ENCODE measurements at places on chromosomes 11 and 22.

DNA sequence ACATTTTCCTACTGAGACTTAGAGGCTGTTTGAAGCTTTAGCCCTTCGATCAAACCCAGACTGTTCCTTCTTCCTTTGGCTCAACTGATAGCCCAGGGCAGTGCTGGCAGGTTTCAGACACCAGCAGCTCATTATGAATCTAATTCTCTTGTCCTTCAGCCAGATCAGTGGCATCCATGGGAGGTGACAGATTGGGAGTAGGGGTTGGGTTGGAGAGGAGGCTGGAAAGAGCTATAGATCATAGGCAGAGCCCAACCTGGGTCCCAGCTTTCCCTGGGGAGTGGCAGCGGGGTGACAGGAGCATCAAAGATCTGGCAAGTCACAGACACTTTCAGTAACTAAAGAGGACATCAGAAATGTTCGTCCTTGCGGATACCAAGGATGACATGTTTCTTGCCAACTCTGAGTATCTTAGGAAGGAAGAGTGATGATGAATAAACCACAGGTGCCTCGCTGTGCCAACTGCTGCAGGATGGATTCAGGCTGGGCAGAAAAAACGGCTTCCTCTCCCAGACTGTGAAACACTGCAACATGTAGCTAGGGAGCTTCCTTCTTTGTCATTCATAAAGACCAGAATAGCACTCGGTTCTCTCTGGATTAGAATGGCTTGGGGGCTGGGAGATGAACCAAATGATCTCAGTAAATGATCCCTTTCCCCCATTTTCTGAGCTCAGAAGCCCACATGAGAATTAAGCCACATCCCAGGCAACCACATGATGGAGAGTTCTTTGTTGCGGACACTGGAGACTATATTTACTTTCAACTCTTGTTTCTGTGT, 19.1 kb downstream of the ABCC8 start:
- no peak for DNase-seq

DNA sequence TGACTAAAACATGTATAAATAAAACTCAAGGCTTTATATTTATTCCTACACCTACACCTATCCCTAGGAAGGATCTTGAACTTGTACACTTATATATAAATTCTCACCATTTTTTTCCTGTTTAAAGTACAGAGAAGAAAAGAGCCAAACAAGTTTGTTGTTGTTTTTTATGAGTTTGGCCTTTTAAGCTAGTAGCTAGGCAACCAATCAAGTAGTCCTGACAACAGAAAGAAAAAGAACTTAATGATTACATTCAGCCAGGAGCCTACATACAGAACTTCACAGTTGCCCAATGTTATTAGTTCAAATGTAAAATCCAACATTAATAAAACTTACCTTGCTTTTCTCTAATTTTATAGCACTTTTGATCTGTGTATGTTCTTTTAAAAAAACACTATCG, 316.2 kb downstream of the SOX6 start:
- no peak for DNase-seq

DNA sequence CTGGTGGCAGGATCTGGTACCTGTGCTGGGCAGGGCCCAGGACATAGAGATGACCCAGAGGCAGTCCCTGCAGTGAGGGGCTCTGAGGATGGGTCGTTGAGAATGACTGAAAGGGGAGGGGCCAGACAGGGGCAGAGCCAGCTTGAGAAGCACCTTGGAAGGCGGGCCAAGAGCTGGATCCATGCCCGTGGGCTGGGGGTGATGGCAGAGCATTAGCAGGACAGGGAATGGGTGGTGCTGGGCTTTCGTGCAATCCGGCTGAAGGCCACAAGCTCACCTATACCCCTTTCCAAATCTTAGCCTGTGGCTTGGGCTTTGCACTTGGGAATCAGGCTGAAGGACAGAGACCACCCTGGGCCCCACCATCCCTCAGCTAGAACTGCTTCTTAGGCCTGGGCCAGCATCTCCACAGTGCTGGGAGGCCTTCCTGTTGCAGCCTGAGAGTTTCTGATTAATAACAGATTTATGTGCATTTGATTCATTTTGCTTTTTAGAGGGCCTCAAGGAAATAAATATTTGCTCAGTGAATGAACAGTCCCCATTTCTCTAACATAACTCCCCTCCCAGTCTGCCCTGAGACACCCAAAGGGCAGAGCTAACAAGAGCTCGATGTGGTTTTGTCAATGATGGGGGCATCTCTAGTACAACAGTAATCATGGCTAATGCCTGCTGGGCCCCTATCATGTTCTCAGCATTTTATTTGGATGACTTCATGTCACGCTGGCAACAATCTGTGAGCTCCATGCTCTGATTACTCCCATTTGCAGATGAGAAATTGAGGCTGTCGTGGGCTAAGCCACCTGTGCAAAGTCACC, 39.3 kb downstream of the RIBC2 start:
- DNase-seq, result peak; percentile 94

DNA sequence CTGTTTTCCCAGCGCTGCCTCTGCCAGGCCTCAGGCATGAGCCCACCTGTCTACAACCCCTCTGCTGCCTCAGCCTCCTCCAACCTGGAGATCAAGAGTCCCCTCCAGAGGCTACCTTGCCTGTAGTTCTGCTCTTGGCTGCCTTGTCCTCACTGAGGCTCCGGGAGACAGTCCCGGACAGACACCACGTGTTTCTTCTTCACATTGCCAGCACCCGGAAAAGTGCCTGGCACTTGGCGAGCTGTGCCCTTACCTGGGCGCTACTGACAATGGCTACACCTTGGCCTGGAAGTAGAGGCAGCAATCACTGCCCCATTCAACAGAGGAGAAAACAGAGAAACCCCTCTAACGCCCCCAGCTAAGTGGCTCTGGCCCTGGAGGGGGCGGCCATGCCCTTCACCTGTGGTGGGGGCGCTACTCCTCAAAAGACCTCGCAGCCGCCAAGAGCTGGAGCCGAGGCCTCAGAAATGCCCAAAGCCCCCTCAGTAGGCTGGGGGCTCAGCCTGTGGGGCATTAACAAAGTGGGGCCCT, 3.0 kb upstream of the NAP1L4 start:
- no peak for DNase-seq

GRCh38 chr11:9601876-9602199, 28.4 kb downstream of the WEE1 start:
- no peak for DNase-seq

- peak; percentile 56 for DNase-seq
Observed at GRCh38 chr11:63686926-63687325, 5.6 kb downstream of the RTN3 start.

DNA sequence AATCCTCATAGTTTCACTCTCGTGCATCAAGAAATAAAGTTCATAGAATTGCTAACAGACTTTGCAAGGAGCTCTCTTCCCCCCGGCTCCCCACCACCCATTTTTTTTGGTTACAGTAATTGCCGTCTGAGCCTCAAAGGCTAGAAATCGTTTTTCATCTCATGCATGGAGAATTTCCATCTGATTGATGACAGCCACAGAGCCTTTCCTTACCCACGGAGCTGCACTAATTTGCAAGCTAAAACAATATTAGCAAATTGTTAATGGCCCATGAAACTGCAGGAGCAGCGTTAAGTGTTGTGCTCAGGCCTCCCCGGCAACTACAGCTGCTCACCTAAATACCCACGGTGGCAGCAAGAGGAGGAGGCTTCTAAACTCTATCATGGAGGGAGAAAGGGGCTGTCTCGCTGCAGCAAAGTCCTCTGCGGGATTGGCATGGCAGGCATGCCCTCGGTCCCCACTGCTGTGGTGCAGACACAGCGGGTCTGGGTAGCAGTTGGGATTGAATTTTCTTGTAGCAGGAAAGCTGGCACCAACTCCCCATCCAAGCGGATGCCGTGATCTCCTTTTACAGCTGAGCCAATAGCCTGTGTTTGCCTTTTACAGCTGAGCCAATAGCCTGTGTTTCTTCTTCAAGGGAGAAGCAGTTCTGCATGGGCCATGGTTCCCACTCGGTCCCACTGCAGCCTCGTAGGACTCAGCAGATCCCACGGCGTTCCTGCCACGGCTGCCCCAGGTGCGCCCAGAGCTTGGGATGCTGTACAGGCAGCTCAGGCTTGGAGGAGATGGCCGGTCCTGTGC, 412.3 kb downstream of the BRD1 start:
- DNase-seq, result no peak

DNA sequence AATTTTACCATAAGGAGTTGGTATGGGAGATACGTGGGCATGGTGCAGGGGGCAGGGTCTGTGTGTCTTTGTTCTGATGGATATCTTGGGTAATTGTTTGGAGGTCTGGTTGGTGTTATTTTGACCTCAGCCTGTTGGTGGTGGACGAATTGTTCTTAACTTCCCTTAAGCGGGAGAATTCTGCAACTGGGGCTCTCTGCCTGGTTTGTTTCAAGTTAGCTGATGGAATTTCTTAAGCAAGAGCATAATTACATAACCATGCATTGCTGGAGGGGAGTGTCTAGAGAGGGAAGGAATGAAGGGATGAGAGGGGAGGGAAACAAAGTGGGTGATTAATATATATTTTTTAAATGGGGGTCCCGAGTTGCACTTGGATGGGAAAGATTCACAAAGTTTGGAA, 908.5 kb upstream of the RAG2 start:
- peak; percentile 20 for DNase-seq

GRCh38 chr11:22900764-22901486, 40.7 kb upstream of the CCDC179 start:
- no peak for DNase-seq

DNA sequence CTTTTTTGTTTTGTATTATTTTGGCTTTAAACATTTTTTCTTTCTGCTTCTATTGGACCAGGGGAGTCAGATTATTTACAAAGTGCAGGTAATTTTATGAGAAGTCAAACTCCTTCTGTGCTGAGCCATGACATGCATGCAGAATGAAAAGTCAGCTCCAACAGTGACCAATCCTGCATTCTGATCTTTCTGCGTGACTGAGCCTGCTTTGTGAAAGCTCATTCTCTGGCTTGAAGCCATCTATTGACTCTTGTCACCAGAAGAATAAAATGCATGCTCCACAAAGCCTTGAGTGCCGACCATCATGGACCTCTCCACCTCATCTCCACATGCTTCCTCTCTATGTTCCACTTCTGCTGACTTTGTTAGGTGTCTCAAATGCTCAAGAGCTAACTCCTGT, 50.2 kb downstream of the MIAT start:
- no peak for DNase-seq

- DNase-seq, result no peak
Observed at GRCh38 chr11:113876798-113877669, 1.7 kb upstream of the USP28 start.

GRCh38 chr11:10109806-10110205, 184.2 kb downstream of the SBF2 start:
- DNase-seq, result peak; percentile 88

- DNase-seq, result peak; percentile 100
Observed at GRCh38 chr22:39519681-39520225, 609 bp upstream of the ATF4 start.

- peak; percentile 77 for DNase-seq
Observed at GRCh38 chr11:130945896-130946295, 29.6 kb upstream of the SNX19 start.

GRCh38 chr11:3086671-3087150, 29.5 kb upstream of the CARS1 start:
- DNase-seq, result no peak

DNA sequence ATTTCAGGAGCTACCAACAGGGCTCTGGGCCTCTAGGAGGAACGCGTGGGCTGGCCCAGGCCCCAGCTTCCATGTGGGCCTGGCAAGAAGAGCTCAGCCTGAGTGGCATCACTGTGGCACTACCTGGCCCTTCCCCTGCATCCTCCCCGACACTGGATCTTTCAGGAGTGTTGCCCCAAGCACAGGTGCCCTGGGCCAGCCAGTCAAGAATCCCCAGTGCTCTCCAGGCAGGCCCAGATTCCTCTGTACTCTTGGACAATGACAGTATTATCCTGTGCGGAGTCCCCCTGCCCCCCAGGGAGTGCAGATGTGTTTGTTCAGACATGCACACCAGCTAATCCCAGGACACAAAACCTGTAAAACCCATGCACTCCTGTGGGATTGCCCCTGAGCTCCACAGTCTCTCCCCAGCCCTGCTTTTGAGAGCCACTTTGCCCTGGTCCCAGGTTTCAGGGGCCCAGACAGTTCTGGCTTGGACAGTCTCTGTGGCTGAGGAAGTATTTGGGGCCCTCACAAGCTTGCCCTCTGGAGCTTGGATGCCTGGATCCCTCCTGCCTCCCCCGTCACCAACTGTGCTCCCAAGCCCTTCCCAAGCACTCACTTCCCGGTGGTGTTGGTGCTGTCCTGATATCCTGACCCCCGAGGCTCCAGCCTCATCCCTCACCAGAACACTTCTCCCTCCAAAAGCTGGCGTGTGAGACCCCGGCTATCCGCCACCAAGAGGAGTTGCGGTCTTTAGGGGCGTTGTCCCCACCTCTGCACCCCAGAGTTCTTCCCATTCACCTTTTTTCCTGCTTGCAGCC, 39.9 kb downstream of the KCNC1 start:
- DNase-seq, result no peak

DNA sequence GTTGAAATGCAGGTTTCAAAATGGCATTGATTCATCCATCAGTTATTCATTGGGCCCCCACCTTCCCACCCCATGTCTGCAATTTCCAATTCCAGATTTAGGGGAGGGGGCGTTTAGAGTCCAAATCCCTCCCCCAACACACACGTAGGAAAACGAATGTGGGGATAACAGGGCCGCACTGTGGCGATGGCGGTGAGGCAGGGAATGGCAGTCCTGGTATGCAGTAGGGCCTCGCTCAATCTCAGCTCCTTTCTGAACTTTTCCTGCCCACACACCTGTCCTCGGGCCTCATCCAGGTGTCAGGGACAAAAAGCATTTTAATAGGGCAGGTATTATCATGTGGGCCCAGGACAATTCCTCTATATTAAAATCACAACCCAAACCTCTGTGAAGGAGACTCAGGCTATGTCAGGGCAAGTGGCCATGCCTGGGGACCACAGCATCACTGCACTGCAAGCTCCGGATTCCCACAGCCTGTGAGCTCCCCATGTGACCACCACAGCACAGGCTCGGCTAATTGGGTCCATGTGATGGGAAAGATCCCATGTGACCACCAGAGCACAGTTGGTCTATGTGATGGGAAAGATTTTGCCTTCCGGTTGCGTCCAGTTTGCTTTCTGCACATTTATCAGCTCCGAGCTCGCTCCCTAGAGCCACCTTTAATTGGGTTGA, 44.5 kb downstream of the RTL6 start:
- no peak for DNase-seq

GRCh38 chr11:2287091-2287490, 14.6 kb downstream of the C11orf21 start:
- no peak for DNase-seq

- DNase-seq, result peak; percentile 64
Observed at GRCh38 chr11:32386770-32387377, 48.5 kb downstream of the WT1 start.

- DNase-seq, result peak; percentile 3
Observed at GRCh38 chr11:125773516-125773915, 5.1 kb downstream of the PATE2 start.

DNA sequence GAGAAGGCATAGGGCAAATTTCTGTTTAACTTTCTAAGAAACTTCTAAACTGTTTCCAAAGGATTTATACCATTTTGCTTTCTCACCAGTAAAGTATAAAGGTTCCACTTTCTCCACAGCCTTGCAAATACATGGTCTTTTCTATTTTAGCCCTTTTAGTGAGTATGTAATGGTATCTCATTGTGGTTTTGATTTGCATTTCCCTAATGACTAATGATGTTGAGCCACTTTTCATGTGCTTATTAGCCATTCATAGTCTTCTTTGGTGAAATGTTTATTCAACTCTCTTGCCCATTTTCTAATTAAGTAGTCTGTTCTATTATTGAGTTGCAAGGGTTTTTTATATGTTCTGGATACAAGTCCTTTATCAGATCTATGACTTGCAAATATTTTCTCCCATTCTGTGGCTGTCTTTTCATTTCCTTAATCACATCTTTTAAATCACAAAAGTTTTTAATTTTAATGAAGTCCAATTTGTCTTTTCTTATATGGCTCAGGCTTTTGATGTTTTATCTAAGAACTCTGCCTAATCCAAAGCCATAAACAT, 83.8 kb upstream of the KCNQ1OT1 start:
- no peak for DNase-seq

- DNase-seq, result peak; percentile 45
Observed at GRCh38 chr22:24400726-24401596, 26.4 kb upstream of the ADORA2A start.
